Activated naive CD8-positive, alpha-beta T cell treated with anti-CD3 and anti-CD28 coated beads, Interleukin-2, amount 10 ng/mL, durations not matched to agents 7 days and 5 days (primary cell): ENCODE measurements at places on chromosomes 11 and 22. TPM values are rescaled to one million over a fixed set of nuclear protein-coding genes. Genes with fewer than 3 reads are reported as not detected.

CD3G gene
- 199 TPM for total RNA-seq

CLTCL1 gene
- total RNA-seq, result 1.3 TPM

MMP27 gene
- not detected for total RNA-seq

MMP3 gene
- not detected for total RNA-seq

OR51B2 gene
- not detected for total RNA-seq

POTEH gene
- not detected for total RNA-seq

CLNS1A gene
- 117 TPM for total RNA-seq

TBX10 gene
- total RNA-seq, result not detected

ISX gene
- total RNA-seq, result not detected

UPB1 gene
- total RNA-seq, result 0.30 TPM

SLC25A45 gene
- 25.5 TPM for total RNA-seq

TECTA gene
- 0.23 TPM for total RNA-seq
